ENCODE measurements at places on chromosomes 3 and 15.

- no peak for DNase-seq
Measured at GRCh38 chr3:184485906-184486305, 75.7 kb upstream of the EPHB3 start.

- DNase-seq, result peak; percentile 85
Measured at GRCh38 chr15:39403640-39404117, 177.2 kb upstream of the THBS1 start.

DNA sequence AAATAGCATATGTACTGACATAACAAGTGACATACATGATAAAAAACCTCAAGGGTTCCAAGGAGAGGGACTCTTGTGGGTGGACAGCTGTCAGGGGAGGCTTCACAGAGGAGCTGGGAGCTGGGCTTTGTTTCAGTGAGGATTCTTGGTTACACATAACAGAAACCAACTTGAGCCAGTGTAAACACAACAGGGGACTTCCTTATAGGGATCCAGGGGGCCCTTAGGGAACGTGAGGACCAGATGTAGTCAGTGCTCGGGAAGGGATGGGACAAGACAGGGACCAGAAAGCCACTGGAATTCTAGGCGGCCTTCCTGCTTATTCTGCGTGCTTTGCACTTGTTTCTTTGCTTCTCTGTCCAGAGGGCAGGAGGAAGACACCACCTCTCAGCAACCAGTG lies 34.9 kb downstream of the SNAPC5 start:
- no peak for DNase-seq

DNA sequence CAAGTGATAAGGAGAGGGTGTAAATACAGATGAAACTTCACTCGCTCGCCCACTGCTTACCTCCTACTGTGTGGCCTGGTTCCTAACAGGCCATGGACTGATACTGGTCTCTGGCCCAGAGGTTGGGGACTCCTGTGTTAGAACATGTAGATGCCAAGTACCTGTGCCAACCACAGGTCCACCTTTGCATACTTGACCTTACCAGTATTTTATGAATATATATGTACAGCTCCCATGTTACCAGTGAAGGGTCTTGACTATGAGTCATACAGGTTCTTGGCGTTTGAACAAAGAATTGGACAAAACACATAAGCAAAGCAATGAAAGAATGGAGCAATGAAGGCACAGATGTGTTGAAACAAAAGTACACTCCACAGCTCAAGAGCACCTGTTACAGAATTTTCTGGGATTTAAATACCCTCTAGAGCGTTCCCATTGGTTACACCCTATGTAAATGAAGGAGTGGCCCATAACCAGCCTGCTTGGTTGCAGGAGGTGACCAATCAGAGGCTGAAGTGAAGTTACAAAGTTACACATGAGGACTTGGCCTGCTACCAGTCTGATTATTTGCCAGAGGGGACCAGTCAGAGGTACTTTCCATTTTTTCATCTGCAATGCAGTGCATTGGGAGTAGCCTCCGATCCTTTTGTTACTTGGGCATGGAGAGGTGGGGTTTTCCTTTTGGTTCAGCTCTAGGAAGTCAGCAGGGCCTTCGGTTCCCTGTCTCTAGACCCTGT lies 1.7 kb upstream of the GFM1 start:
- DNase-seq, result no peak

GRCh38 chr15:78923480-78924360 lies 21.1 kb downstream of the CTSH start:
- no peak for DNase-seq

DNA sequence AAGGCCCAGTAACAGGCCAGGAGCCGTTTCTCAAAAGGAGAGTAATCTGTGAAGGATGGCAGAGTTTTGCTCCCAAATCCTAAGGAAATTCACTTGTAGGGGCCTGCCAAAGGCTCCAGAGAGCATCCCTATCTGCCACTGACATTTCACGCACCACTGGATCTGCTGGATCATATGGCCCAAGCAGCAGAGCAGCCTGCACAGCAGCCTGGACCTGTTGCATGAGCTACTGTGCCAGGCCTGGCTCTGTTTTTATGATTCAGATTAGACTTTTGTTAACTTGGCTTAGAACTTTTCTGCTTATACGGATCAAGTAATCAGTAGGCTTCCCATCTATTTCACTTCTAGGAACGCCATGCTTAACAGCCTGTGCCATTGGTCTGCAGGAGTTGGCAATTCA lies 70.7 kb downstream of the CHRD start:
- no peak for DNase-seq

- peak; percentile 22 for DNase-seq
Measured at GRCh38 chr3:32366638-32367397, 24.8 kb upstream of the CMTM7 start.

DNA sequence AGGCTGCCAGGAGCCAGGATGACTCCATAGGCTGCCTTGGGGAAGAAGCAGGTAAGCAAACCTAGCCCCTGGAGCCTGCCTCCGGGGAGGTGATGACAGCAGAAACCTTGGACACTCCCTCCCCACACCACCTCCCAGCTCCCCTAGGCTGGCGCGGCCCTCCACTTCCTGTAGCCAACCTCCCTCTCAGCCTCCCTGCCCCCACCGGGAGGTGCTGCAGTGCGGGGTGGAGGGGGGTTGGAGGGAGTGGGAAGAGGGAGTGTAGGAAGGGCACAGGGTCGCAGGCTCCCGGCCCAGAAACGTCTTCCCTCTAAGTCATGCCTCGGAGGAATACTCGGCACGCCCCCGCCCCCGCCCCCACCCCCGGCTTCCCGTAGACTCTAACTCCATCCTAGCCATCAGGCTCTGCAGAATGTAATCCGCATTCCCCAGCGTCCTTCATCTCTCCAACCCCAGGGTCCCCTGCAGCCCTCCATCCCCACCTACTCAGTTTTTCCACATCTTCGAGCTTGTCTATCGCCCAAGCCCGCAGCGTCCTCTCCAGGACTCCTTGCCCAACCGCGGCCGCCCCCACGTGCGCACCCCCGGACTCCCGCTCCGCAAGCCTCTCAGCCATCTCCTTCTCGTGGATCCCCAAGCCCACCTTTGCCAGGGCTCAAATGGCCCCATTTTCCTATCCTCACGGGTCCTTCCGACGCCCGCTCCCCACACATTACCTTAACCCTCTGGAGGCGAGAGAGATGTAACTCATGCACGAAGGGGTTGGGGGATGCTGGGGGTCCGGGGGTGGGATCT lies 528 bp downstream of the LPCAT4 start:
- peak; percentile 27 for DNase-seq

- DNase-seq, result no peak
Measured at GRCh38 chr15:40247406-40247971, 8.6 kb downstream of the PAK6 start.

GRCh38 chr15:79874242-79874641 lies 22.6 kb downstream of the MTHFS start:
- peak; percentile 23 for DNase-seq

GRCh38 chr3:10248984-10249748 lies 907 bp downstream of the TATDN2 start:
- DNase-seq, result peak; percentile 6

- no peak for DNase-seq
Measured at GRCh38 chr3:124829819-124830554, 57.2 kb downstream of the ITGB5 start.

DNA sequence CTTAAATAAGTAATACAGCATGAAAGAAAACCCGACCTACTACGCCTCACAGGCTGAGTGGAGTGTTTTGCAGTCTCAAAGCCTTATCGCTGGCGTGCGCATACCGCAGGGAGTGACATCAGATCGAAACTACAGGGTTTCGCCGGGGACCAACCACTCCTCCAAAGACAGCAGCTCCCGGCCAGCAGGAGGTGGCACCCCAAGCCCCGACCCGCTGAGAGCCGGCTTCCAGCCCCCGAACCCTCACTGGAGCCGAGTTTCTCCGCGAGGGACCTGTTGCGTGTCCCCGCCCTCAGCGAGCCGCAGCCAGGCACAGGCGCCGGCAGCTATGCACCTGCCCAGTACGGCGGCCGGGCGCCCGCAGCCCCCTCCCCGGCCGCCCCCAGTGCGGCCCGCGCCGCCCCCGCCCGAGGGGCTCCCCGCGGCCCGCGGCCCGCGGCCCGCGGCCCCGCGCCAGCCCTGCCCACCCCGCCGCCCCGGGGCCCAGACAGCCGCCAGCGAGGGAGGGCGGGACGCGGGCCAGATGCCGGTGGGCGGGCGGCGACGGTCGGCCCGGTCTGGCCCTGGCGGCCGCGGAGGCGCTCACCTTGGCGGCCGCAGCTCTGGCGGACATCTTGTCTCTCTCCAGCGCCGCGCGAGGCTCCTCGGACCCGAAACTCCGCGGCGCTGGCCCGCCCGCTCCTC lies 710 bp downstream of the TJP1 start:
- DNase-seq, result peak; percentile 82

- DNase-seq, result no peak
Measured at GRCh38 chr3:144466114-144466513, 494.5 kb downstream of the DIPK2A start.

GRCh38 chr3:134795746-134796280 lies 753 bp downstream of the EPHB1 start:
- peak; percentile 33 for DNase-seq

- peak; percentile 15 for DNase-seq
Measured at GRCh38 chr3:17901893-17902292, 159.5 kb upstream of the TBC1D5 start.

GRCh38 chr3:16181361-16181760 lies 6.9 kb downstream of the GALNT15 start:
- no peak for DNase-seq

- DNase-seq, result peak; percentile 38
Measured at GRCh38 chr3:140323561-140323960, 354.3 kb upstream of the TRIM42 start.

GRCh38 chr3:43286841-43287499 lies 630 bp downstream of the SNRK start:
- DNase-seq, result peak; percentile 6

DNA sequence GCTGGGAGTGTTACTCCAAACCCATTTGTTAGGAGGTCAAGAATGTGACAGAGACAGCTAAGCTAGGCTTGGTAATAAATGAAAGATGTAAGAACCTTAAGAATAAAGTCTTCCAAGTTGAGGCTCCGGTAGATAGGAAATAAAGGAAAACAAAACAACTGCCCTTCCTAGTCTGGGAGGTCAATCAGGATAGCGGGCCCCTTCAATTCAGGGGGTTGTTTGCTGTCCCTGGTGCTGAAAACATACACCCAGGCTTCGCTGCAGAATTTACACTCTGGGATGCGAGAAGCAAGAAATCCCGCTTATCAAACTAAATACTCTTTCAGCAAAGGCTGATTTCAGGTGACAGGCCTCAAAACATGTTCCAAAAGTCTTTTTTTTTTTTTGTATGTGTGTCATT lies 393.4 kb downstream of the NTRK3 start:
- DNase-seq, result no peak

DNA sequence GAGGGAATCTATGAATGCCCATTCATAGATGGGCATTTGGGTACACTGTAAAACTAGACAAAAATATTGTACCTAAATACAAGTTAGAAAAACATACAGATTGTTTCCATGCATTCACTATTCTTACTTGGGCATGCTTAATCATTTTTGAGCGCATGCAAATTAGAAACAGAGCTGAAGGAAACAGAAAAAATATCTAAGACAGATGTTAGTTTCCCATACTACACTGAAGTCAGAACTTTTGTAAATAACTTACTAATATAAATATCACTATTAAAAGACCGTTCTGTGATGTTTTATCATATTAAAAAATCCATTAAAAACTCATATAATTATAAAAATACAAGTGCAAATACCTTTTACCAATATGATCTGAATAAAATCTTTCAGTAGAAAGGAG lies 58.7 kb downstream of the GOLIM4 start:
- no peak for DNase-seq

Measured in astrocyte (in vitro differentiated cells and primary cell).